ENCODE measurements at places on chromosomes 12 and 14.

DNA sequence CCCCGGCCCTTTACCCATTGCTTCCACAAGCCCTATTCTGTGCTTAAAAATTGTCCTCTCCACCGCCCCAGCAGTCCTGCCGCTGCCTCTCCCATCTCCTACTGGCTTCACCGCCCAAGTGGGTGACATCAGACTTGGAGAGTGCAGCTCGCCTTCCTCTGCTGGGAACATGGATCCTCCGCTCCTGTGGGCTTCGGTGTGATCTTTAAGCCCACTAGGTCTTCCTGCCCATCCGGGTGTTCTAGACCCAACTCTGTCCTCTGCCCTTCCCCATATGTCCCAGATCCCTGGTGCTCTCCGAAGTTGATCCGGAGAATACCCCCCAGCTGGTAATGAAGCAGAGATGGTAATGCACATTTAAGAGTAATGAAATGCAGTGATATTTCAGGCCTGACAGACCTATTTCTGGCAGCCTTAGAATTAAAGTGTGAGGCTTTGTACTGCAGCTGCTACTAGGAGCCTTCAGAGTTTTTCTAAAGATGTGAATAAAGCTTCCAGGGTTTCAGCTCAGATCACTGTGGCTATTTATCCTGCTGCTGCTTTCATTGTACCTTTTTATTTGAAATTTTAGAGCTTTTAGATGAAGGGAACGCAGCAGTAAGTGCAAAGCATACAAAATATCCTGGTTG, 22.9 kb upstream of the CTDSP2 start:
- no peak for DNase-seq

- DNase-seq = no peak
Observed at GRCh38 chr12:55041345-55042055, 21.7 kb downstream of the NEUROD4 start.

DNA sequence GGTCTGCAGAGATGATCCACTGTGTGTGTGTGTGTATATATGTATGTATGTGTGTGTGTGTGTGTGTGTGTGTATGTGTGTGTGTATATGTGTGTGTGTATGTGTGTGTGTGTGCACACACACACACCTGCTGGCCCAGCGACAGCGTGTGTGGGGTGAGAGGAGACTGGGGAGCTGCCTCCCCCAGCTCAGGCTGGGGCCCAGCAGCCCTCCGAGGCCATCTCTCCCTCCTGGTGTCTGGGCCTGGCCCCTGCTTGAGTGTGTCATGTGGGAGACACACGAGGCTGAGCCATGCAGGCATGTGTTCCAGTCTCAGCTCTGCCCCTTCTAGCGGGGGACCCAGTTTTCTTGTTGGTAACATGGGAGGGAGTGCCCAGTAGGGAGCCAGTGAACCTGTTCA, 10.0 kb upstream of the TNFAIP2 start:
- no peak for DNase-seq

DNA sequence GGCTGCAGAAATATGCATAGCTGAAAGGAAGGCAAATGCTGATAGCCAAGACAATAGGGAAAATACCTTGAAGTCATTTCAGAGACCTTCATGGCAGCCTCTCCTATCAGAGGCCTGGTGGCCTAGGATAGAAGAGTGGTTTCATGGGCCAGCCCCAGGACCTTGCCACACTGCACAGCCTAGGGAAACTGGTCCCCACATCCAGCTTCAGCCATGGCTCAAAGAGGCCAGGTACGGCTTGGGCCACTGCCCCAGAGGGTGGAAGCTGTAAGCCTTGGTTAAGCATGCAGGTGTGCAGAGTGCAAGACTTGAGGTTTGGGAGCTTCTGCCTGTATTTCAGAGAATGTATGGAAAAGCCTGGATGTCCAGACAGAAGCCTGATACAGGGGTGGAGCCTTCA, 101.0 kb upstream of the KITLG start:
- DNase-seq = no peak

DNA sequence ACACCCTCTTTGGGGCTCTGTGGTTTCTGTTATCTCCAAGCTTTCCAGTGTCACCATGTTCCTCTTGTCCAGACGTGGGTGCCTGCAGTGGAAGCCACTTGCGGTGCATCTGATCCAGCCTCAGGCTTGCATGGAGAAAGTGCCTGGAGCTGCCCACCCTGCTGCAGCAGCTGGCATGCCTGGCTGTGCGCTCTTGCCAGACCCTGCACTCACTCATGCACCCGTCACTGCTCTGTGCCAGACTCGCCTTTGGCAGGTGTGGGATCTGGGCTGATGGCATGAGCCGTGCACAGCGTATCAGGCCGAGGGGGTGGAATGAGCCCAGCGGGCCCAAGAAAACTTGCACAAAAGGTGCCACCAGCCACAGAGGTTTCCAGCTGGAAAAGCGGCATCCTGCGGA, 105.1 kb downstream of the MNAT1 start:
- no peak for DNase-seq

DNA sequence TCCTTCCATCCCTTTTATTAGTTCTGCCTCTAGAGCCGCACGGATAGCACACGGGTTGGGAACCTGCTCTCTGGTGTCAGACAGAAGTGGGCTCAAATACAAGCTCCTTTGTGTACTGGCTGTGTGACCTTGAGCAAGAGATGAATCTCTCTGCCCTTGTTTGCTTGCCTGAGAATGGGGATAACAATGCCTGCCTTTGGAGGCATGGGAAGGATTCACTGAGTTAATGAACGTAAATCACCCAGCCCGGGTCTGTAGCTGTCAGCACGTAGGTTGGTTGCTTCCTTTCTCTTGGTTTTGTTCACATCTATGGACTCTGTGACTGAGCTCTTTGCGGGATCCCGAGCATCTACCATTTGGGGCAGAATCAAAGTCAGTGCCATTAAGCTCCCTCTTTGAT, 79.3 kb upstream of the NRXN3 start:
- DNase-seq = no peak

DNA sequence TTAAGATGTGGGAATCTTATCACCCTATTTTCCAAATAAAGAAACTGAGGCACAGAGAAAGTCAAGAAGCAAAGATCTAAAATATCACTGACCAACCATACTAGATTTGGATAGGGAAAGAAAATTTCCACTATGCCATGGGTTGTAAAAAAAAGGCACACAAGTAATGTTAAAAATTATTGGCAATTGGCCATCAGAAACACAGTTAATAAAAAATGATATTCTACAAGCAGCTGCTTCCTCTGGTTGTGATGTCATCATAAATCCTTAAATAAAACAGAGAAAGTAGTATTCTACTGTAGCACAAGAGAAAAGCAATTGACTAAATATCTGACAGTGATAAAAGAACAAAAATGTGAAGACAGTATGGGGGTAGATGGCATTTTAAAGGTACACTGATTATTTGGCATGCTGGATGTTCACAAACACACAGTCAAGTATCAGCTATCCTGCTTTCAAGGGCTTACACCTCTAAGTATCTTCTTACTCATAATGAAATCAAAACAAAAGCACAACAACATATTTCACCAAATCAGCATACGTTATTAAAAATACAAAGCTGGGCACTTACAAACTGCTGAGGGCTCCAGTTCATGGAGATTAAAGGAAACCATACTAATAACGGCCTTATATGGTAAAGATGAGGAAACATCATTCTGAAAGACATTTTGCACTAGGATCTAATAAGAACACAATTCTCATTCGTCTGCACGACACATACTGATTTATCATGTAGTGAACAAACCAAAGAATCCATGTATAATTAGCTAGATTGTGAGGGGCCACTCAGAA, 45.7 kb downstream of the CORO1C start:
- no peak for DNase-seq

DNA sequence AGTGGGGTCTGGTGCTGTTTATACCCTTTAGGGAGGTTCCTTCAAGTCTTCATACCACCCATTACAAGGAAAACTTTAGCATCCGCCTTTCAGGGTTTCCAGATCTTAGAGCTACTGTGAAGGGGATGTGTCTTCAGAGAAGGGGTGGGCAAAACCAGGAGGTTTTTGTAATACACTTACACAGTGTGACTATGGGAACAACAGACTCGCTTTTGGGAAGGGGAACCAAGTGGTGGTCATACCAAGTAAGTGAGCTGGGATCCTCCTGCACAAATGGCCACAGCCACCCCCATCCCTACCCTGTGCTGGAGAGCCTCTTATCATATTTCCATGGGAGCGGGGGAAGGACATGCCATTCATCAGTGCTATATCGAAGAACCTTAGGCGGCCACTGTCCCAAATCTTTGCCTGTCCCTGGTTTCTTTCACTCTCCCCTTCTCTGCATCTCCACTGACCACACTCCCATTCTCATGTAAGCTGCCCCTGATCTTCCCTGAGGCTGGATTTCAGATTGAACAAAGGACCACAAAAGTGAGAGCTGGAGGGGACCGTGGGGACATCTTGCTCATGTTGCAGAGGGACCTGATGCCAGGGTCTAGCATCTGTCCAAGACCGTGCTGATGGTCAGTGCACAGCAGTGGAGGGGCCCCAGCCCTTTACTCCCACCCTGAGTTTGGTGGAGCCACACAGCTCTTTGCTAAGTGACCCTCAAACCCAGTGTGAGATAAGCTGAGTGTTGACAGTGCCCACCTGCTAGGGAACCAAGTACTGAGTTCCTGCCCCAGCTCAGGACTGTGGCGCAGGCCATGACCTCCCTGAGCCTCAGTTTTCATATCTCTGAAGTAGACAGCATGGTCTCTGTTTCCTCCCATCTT, 51.4 kb downstream of the DAD1 start:
- no peak for DNase-seq

GRCh38 chr14:102579696-102580549, 12.5 kb upstream of the RCOR1 start:
- no peak for DNase-seq

DNA sequence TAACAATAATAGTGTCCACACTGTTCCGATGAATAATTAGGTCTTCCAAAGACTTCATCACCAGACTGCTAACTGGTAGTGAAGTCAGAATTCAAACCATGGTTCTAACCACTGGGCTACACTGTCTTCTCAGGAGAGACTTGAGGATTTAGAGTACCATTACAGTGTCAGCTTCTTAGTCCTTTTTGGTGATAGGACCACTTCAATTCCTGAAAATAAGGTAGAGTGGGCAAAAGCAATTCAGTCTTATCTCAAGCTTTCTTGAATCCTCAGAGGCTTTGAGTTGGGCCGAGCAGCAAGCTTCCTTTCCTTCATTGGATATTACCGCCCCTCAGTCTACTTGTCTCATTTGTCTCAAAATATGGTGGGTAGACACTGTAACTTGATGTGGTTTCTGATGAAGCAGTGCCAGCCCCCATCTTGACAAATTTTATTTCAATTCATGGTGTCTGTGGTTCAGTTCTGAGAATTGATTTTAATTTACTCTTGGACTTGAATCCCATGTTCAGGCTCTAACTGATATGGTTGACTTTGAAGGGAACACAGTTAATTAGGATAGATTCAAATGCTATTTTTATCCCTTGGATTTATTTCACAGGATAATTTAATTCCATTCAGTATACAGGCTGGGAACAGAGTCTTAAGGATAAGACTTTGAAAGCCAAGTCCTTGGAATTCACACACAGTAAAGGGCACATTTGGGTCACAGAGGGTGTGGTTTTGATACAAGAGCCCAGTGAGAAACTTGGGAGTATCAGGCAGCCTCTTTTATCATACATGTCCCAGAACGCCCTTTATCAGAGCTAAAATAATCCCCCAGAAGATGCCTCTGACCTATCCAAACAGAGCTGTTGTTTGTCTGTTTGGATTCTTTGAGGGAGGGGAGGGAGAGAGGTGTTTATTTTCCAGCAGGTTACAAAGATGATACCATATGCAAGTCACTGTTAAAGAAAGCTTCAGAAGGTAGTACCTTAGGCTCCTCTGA, 167.3 kb downstream of the PRKCH start:
- DNase-seq = no peak

DNA sequence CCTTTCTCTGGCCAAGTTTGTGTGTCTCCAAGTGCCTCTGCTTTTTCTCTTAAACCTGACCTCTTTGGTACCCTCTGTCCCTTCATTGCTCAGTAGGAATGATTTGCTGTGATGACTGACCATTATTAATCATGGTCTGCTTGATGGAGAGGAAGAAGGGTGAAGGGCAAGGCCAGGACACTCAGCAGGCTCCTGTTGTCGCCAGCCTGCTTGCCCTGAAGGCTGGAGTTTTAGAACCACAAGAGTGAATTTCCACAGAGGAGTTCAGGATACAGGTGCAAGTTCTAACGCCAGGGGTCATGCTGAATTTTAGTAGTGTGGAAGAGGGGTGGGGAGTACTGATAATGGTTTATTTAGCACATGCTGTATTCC, 2.8 kb upstream of the ITGA5 start:
- no peak for DNase-seq

GRCh38 chr12:51379571-51379970, 11.6 kb downstream of the GALNT6 start:
- DNase-seq = no peak

DNA sequence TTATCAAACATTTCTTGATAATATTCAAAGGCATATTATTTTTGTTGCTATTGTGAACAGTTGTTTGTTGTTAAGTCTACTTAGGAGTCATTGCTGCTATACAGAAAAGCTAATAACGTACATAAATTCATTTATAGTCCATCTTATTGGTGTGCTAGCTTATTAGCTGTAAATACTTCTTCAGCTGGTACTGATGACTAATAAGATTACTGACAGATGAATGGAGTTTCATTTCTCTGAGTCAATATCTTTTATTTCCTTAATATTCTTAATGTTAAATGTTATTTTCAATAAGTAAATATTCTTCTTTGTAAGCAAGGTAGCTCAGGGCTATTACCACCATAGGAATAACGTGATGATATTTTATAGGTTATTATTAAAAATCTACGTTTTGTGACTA, 139.4 kb upstream of the SLCO1C1 start:
- DNase-seq = no peak

- DNase-seq = no peak
Observed at GRCh38 chr14:50008562-50008961, 107.8 kb downstream of the VCPKMT start.

- no peak for DNase-seq
Observed at GRCh38 chr14:43894534-43894933, 612.5 kb downstream of the FSCB start.

DNA sequence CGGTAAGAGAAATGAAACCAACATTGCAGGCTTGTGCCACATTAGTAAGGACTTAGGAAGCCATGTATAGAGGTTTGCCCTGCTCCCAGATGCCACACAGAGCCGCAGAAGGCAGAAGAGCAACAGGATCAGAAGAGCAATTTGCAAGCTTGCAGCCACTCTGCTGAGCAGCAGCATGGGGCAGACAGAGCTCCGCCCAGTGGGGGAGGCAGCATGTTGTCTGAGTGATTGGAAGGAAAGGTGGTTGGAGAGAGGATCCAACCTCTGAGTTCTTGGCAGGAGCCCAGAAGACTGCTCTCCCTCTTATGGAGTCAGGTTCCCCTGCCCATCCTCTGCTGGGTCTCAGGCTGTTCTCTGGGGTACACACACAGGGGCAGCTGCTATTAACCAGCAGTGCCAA, 2.3 kb upstream of the KRT6A start:
- no peak for DNase-seq

DNA sequence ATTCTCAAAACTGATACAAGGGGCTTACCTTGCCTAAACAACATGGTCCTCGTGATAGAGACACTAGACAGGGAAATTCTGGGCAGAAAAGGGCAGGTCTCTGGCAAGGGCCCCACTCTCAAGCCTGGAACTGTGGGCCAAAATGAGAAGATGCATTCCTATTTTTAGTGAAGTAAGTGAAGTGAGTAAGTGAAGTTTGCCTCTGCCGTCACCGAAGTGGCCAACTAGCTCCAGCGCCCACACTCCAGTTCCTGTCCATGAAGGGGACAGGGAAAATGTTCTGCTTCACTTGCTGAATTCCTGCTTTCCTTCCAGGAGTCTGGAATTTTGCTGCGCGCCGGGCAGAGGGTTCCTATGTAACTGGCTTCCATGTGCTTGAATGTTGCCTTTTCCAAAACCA, 1035.6 kb upstream of the TMEM132C start:
- DNase-seq = no peak
